ENCODE measurements at places on chromosomes 12 and 14.
A peak's percentile ranks its signal among the peaks of the same experiment; 100 is the strongest.

DNA sequence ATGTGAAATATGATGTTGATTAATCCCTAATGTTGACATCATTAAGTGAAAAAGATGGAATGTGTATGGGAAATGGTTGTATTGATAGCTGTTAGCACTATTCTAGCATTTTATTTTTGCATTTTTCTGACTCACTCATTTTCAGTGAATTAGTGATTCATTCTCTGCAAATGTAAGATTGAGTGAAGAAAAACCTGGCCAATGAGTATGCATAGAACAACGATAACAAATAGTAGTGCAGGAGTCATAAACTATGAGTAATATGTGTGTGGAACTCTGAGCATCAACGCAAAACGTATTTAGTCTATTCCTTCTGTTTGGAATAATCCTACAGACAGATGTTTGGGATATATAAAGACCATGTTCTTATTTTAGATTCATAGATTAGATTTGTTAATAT, 76.3 kb upstream of the RTL1 start:
- DNase-seq, result no peak

DNA sequence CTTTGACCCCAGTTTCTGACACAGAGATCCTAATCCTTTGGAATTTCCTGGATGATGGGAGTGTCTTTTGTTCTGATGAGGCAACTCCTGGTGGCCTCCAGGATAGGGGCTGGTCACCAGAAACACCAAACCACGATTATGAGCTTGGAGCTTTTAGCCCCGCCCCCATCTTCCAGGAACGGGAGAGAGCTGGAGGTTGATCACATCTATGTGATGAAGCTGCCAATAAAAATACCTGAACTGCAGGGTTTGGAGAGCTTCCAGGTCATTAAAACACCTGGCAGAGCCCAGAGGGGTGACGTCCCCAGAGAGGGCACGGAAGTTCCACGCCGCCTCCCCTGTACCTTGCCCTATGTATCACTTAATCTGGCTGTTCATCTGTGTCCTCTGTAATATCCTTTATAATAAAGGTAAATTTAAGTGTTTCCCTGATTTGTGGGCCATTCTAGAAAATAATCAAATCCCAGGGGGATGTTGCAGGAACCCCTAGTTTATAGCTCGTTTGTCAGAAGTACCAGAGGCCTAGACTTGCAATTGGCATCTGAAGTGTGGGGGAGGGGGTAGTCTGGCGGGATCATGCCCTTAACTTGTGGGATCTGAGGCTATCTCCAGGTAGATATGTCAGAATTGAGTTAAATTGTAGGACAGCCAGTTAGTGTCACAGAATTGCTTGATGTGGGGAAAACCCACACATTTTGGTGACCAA, 21.2 kb downstream of the APPL2 start:
- no peak for DNase-seq

DNA sequence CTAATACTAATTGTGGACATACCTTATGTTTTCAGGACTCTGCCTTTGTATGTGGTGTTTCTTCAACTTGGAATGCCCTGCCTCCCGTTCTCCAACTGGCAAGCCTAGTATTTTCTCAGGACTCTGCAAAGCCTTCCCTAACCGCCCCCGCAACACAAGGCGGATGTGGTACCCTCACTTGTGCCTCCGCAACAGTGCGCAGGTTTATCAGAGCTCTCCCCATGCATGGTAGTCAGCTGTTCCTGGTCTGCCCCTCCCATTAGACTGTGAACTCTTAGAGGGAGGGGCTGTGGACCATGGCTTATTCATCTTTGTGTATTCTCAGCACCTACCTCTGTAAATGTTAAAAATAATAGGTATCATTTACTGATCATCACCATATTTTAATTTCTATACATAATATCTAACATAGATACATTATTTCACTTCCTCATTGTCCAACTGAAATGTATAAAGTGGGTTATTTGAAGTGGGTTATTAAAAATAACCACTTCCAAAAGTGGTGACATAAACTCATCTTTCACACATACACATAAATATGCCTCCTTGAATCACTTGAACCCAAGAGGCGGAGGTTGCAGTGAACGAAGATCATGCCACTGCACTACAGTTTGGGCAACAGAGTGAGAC, 9.0 kb downstream of the LPAR5 start:
- no peak for DNase-seq

DNA sequence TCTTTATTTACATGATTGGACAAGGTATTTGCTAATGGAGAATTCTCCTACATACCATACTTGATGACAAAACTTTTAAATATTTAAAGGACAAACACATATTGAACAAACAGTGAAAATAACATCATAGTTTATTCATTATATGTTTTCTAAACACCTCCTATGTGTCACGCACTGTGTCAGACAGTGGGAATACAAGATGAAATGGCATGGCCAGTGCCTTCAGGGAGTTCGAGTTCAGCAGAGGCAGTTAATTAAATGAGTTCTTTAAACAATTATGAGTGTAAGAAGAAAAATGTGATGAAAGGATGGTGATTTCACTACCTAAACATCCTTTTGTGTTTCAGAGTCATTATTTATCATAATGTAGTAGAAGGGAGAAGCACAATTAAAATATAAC, 159.8 kb downstream of the KCNH5 start:
- no peak for DNase-seq

GRCh38 chr12:71299541-71300376, 139.8 kb upstream of the LGR5 start:
- no peak for DNase-seq

GRCh38 chr12:43177276-43177675, 374.7 kb downstream of the ADAMTS20 start:
- DNase-seq, result no peak

GRCh38 chr14:103084021-103084919, at the start of gene LBHD2:
Gene LBHD2 (plus strand): TSS chr14:103084210. CDS start chr14:103086013, 1,803 bp downstream.
- no peak for DNase-seq

GRCh38 chr12:27193854-27194544, 50.1 kb upstream of the STK38L start:
- DNase-seq, result no peak

DNA sequence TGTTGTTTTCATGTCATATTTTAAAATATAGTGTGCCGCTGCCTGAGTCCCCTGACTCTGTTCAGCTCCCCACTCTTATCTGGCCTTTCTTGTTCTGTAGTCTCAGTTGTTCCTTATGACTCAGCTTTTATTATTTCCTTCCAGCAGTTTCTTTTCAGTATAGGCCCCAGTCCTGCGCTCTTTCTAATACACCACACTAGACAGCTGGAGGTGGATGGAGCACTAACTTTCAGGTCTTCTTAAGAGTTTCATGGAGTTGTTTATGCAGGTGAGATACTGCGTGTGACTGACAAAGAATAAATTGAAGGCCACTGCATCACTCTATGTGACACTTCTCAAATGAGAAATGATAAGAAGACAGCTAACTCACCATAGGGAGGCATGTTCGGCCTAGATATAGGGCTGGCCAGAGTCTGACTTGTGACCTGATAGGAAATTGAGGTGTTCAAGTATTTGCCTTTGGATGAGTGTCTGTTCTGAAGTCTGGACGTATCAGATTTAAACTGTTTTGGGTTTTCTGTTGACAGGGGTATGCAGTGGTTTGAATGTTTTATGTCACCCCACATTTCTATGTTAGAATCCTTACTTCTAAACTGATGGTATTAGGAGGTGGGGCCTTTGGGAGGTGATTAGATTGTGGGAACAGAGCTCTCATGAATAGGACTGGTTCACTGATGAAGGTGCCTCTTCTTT, 60.8 kb upstream of the CLMN start:
- no peak for DNase-seq

- no peak for DNase-seq
These were observed 70.0 kb downstream of the SLC38A6 start for GRCh38 chr14:61051051-61051450.

GRCh38 chr12:53867216-53868012, 71.2 kb upstream of the HOXC13 start:
- DNase-seq, result no peak

DNA sequence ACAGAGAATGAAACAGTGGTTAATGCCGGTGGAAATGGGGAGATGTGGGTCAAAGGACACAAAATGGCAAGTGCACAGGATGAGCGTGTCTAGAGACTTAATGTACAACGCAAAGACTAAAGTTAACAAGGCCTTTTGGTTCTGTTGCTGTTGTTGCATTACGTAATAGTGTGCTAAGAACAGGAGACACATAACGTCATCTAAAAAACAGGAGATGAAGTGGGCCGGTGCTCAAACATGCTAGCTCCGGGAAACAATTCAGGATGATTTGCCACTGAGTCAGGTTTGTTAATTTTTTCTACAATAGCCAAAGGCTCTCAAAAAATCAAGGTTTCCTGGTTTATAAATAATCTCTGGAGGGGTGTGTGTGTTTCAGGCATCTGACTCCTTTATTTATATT, 55.5 kb downstream of the ETV6 start:
- DNase-seq, result no peak

GRCh38 chr14:90153429-90153828, 91.6 kb downstream of the KCNK13 start:
- no peak for DNase-seq

DNA sequence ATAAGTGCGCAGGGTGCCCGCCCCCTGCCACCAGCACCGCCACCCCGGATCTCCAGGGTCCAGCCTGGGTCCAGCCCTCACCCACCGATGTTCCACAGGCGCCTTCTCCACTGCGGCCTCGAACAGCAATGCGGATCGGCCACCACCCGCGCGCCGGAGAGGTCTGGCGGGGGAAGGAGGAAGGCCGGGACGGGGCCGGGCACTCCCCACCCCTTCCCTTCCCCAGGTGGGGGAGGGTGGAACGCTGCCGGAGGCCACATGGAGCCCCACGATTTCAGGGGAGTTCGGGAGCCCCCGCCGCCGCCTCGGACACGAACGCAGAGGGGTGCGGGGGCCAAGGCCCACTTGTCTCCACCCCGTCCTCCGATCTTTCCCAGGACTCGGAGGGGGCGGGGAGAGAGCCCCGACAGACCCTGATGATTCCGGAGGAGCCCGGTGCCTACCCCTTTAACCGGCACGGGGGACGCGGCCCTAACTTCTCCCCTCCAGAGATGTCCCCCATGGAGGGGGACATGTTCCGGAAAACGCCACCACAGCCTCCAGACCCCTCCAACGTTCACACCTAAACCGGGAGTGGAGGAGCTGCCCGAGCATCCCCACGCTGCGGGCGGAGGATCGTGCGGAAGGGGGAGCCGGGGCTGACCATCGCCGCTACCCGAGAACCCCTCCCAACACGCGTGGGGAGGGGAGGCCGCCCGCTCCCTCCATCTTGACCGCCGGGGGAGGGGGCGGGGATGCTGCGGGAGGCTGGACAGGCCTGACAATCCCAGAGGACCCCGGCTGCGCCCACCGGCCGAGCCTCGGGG, 1.1 kb downstream of the ATXN2 start:
- DNase-seq, result peak; percentile 22

GRCh38 chr12:29176941-29177340, 27.9 kb downstream of the FAR2 start:
- no peak for DNase-seq

DNA sequence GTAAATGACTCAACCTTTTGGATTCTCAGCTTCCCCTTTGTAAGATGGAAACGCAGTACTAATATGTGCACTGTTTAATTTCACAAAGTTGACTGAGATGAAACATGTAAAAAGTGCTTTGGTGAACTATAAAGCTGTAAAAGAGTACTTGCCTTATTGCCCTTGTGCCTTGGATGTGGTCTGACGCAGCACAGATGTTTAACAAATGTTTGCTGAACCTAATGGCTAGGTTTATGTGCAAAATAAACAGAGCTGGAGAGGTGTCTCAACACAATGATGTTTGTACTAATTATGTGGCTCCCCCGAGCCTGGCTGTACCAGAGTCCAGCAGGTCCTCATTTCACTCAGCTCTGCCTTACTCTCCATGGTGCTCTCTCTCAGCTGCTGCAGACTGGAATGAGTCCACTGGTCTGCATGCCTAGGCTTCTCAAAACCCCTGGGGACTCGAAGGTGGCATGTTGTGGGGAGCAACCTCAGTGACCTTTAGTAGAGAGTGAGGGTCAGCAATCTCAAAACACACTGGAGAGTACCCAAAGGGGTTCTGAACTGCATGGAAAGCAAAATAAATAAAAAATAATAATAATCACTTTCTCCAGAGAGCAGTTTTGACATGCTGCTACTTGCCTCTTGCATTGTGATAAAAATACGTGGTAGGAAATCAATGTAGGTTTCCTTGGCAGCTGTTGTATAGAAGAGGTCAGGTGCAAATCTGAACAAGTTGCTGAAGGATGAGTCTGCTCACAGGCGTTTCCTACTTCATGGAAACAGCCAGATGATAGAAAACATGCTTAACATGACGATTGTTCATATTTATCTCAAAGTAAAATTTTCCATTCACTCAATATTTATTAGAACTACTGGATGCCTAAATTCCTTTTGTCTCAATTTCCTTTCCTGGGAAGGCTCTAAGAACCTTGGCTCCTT, 8.5 kb upstream of the AMIGO2 start:
- DNase-seq, result no peak
